ENCODE measurements at places on chromosomes 2 and 18. TPM values are rescaled to one million over a fixed set of nuclear protein-coding genes. Genes with fewer than 3 reads are reported as not detected.

GRCh38 chr18:68509902-68510301 lies 205.0 kb downstream of the TMX3 start:
- no peak for DNase-seq

DNA sequence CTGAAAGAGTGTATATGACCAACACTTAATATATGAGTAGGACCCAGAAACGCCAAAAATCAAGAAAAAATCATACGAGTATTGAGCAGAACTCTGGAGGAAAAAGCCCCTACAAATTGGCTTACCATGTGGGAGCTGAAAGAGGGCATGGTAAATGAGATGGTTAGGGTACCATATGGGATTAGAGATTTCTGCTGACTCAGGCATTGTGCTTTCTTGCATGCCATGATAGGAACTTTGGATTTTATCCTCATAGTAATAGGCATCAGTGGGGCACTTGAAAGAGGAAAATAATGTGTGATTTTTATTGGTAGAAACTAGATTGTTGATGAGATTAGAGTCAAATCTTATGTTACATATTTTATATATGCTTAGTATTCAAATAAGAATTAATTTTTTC lies 271.1 kb downstream of the CBLN2 start:
- DNase-seq = no peak

GRCh38 chr18:74579496-74580065 lies 18.1 kb upstream of the ZNF407 start:
- DNase-seq = no peak

GRCh38 chr2:160401895-160402294 lies 91.7 kb downstream of the RBMS1 start:
- no peak for DNase-seq

DNA sequence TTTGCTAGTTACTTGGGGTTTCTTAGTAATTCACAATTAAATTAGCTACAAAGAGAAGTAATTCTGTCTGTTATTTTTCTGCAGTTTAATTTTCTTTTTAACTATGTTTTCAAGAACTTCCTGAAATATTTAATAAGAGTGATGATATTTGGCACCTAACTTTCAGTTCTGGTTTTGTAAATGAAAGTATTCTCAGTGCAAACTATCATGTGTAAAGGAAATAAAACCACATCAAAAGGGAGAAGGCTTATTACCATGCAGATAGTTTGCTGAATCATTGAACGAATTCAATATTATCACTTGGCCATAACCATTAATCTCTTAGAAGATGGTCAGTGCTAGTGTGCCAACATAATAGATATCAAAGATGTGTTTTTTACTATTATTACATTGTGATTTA lies 29.2 kb downstream of the DYTN start:
- no peak for DNase-seq

- no peak for DNase-seq
These were observed 38.3 kb upstream of the PTPN4 start for GRCh38 chr2:119721462-119721861.

GRCh38 chr2:134736167-134736880 lies 17.5 kb upstream of the TMEM163 start:
- no peak for DNase-seq

- no peak for DNase-seq
These were observed 18.5 kb downstream of the PMAIP1 start for GRCh38 chr18:59918320-59918755.

- DNase-seq = no peak
These were observed 158.8 kb upstream of the SMIM21 start for GRCh38 chr18:75586130-75586889.

- no peak for DNase-seq
These were observed 73.1 kb downstream of the SPATS2L start for GRCh38 chr2:200379481-200380090.

- no peak for DNase-seq
These were observed 48.1 kb downstream of the PSMG2 start for GRCh38 chr18:12750715-12751502.

- DNase-seq = no peak
These were observed 13.1 kb upstream of the PPP1R1C start for GRCh38 chr2:181972431-181973170.

- DNase-seq = no peak
These were observed 585.9 kb downstream of the ZEB2 start for GRCh38 chr2:143933946-143934569.

- DNase-seq = no peak
These were observed 24.1 kb downstream of the GLS start for GRCh38 chr2:190904640-190905261.

- no peak for DNase-seq
These were observed 256.4 kb upstream of the FBXO11 start for GRCh38 chr2:48162742-48163141.

GRCh38 chr2:85778646-85779379 lies 25.0 kb downstream of the ATOH8 start:
- no peak for DNase-seq

DNA sequence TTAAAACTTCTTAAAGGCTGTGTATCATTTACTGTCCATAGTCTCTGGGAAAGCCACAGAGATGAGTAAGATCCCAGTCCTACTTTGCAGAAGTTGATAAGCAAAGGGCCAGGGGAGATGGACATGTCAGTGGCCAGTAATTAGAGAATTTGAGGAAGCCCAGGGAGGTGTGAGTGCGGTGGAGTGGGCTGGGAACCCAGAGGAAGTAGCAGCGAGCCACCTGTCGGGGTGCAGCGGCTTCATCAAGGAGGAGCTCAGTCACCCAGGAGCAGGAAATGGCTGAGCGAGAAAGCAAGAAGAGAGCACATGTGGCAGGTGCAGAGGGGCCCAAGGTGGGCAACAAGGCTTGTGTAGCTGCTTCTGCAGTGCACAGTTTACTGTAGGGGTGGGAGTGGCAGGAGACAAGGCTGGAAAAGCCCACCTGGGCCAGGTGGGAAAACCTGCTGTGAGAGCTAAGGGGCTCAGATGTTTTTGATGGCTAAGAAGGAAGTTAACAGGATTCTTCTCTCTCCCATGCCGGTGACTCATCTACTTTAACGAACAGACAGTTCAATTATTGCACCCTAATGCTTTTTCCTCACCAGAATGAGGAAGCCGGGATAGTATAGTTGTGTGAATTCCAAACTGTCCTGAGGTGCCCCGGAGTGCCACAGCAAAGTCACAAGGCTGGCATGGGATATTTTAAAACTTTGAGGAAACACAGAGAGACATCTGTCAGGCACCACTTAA lies 34.8 kb upstream of the MGAT5 start:
- no peak for DNase-seq

DNA sequence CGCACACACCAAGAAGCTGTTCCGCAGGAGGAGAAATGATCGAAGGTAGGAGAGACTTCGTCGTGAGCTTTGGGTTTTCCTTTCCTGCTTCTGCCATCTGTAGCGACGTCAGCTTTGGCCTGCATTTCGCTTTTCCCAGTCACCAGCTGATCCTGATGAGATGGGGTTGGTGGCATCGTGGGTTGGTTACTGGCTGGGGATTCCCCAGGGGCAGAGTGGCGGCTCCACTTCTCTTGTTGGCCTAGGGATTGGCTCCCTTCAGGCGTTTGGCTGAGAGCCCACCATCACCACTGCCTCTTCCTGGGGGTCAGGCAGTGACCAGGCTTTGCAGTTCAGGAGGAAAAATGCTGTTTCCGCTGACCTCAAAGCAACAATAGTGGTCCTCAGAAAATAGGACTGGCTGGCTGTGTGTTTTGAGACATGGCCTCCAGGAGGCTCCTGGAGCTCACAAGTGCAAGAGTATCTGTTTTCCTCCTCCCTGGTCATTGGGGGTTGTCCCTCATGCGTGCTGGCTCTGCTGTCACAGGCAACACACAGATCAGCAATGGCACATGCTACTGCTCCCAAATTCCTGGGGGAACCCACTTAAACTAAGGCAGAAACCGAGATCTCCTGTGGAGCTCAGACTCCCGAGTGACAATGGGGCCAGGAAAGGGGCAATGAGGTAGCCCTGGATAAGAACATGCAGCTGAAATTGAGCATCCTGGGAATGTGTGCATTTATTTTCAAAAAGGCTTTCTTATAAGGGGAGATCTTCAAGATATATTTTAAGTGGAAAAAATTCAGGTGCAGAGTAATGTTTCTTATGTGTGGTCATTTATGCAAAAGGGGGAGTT lies 173.0 kb downstream of the CTIF start:
- DNase-seq = no peak

Gene PAIP2B
- total RNA-seq = 7.6 TPM

Gene EIF2AK2
- total RNA-seq = 15.2 TPM

Gene RAB6C
- total RNA-seq = not detected

Gene LRRC30
- total RNA-seq = not detected

Gene RESP18
- total RNA-seq = not detected

Gene AKAIN1
- not detected for total RNA-seq

Gene KLHL14
- 0.98 TPM for total RNA-seq

Gene ESPNL
- 0.74 TPM for total RNA-seq

Gene HOXD3
- 11.8 TPM for total RNA-seq

Gene MREG
- total RNA-seq = 11.8 TPM

Gene ALPI
- total RNA-seq = not detected

Gene TEX44
- total RNA-seq = not detected

Gene TYW5
- total RNA-seq = 5.2 TPM
